SJCRH30 (cell line): ENCODE measurements at places on chromosomes 5 and 9. TPM values are rescaled to one million over a fixed set of nuclear protein-coding genes. Genes with fewer than 3 reads are reported as not detected.

PELO gene
- total RNA-seq: 16.8 and 17.0 TPM in 2 replicates

NLN gene
- total RNA-seq: 32.0 and 35.0 TPM in 2 replicates

CMYA5 gene
- 0.20 and 0.22 TPM in 2 replicates for total RNA-seq

SEMA5A gene
- total RNA-seq: not detected in 2 replicates

CAMK4 gene
- total RNA-seq: 18.1 and 19.3 TPM in 2 replicates

LRRC19 gene
- not detected in 2 replicates for total RNA-seq

PHF24 gene
- not detected in 2 replicates for total RNA-seq

WDR38 gene
- total RNA-seq: not detected in 2 replicates

PALM2AKAP2 gene
- 39.6 and 43.4 TPM in 2 replicates for total RNA-seq

IRGM gene
- not detected in 2 replicates for total RNA-seq

IER5L gene
- 2.8 and 3.1 TPM in 2 replicates for total RNA-seq

RANBP3L gene
- total RNA-seq: 0.73 and 0.93 TPM in 2 replicates

CD72 gene
- not detected in 2 replicates for total RNA-seq

PAIP2 gene
- 125 and 131 TPM in 2 replicates for total RNA-seq

GABRA1 gene
- total RNA-seq: not detected in 2 replicates

TSLP gene
- 0.43 and 0.69 TPM in 2 replicates for total RNA-seq

IL31RA gene
- total RNA-seq: 0.18 TPM in 1 of 2 replicates, not detected in the other

ATG12 gene
- total RNA-seq: 61.3 and 62.5 TPM in 2 replicates

FCN2 gene
- total RNA-seq: not detected in 2 replicates

SPATA31E1 gene
- not detected in 2 replicates for total RNA-seq

RABL6 gene
- total RNA-seq: 102 and 108 TPM in 2 replicates

PCDHGB6 gene
- 1.4 and 2.6 TPM in 2 replicates for total RNA-seq

SH3TC2 gene
- 11.8 and 14.1 TPM in 2 replicates for total RNA-seq

CXXC5 gene
- total RNA-seq: 76.8 and 81.4 TPM in 2 replicates

LCNL1 gene
- total RNA-seq: not detected in 2 replicates

CARD9 gene
- total RNA-seq: 8.8 and 11.8 TPM in 2 replicates

SEMA6A gene
- 53.5 and 63.2 TPM in 2 replicates for total RNA-seq

ARHGEF37 gene
- 0.05 and 0.38 TPM in 2 replicates for total RNA-seq

SLC28A3 gene
- total RNA-seq: 0.02 TPM in 1 of 2 replicates, not detected in the other

SLC6A18 gene
- not detected in 2 replicates for total RNA-seq

CCL28 gene
- not detected in 2 replicates for total RNA-seq

SLC24A2 gene
- not detected in 2 replicates for total RNA-seq

MYMK gene
- 1.1 and 2.0 TPM in 2 replicates for total RNA-seq

ADAMTS6 gene
- total RNA-seq: 6.0 and 7.2 TPM in 2 replicates

PCDHA10 gene
- total RNA-seq: 0.05 and 0.16 TPM in 2 replicates

IFNK gene
- not detected in 2 replicates for total RNA-seq

OR13C8 gene
- not detected in 2 replicates for total RNA-seq

RBM27 gene
- 36.0 and 43.7 TPM in 2 replicates for total RNA-seq

CDH9 gene
- total RNA-seq: 0.10 TPM in 1 of 2 replicates, not detected in the other

NFIB gene
- total RNA-seq: 44.7 and 48.1 TPM in 2 replicates

SYNPO gene
- 2.3 and 3.2 TPM in 2 replicates for total RNA-seq

CNTFR gene
- total RNA-seq: 0.20 and 0.24 TPM in 2 replicates

FREM1 gene
- 10.4 and 12.4 TPM in 2 replicates for total RNA-seq

SAXO1 gene
- total RNA-seq: not detected in 2 replicates

CTXN3 gene
- not detected in 2 replicates for total RNA-seq

PHYHD1 gene
- 20.7 and 23.2 TPM in 2 replicates for total RNA-seq
